ENCODE measurements at places on chromosomes 12 and 14.

DNA sequence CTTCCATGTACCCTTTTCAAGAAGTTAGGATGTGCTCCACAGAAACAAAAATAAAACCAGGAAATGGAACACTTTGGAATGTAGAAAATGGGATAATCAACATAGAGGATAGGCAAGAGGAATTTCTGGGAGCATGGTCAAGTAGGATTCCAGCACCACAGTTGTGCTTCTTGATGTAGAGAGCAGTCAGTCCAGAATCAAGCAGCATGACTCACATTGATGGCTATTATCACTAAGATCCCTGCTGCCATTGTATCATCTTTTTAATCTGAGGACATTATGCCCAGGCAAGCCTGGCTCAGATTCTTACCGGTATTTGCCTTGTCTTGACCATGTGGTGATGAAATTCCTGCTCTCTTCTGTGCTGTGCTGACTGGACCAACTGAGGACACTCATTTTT is 5.7 kb downstream of the ETFRF1 start:
- H3K27ac ChIP-seq: no peak overlapping the region
- no peak overlapping the region for H3K4me3 ChIP-seq
- no peaks in the 10 kb centered on the region for H3K27me3 ChIP-seq
- peaks cover 4% of the 10 kb centered on the region for H3K4me1 ChIP-seq
- no peak for DNase-seq
- peaks cover 10% of the 10 kb centered on the region for H3K36me3 ChIP-seq

GRCh38 chr14:70916799-70917198 is 9.5 kb downstream of the PCNX1 start:
- no peaks in the 10 kb centered on the region for H3K36me3 ChIP-seq
- H3K4me1 ChIP-seq: peaks cover 57% of the 10 kb centered on the region
- no peak overlapping the region for H3K27ac ChIP-seq
- DNase-seq: no peak

GRCh38 chr12:20126601-20127000 is 241.7 kb upstream of the PDE3A start:
- no peaks in the 10 kb centered on the region for H3K36me3 ChIP-seq
- H3K4me3 ChIP-seq: no peak overlapping the region
- DNase-seq: no peak
- H3K27ac ChIP-seq: no peak overlapping the region
- no peaks in the 10 kb centered on the region for H3K4me1 ChIP-seq
- no peaks in the 10 kb centered on the region for H3K27me3 ChIP-seq

DNA sequence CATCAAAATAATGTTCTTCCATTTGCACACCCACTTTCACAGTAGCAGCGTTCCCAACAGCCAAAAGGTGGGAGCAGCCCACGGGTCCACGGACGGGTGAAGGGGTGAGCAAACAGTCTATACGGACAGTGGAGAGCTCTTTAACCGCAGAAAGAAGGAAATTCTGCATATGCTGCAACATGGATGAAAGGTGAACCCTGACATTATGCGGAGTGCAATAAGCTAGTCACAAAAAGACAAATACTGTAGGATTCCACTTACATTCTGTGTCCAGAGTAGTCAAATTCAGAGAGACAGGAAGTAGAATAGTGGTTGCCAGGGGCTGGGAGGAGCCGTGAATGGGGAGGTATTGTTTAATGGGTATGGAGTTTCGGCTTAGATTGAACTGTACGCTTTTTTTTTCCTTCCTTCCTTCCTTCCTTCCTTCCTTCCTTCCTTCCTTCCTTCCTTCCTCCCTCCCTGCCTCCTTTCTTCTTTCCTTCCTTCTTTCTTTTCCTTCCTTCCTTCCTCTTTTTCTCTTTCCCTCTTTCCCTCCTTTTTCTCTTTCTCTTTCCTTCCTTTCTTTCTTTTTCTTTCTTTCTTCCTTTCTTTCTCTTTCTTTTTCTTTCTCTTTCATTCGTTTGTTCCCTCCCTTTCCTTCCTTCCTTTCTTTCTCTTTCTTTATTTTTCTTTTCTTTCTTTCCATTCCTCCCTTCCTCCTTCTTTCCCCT is 15.8 kb upstream of the ANKRD9 start:
- DNase-seq: peak; percentile 49
- H3K27ac ChIP-seq: peak overlapping the region; percentile 90
- H3K27me3 ChIP-seq: no peaks in the 10 kb centered on the region
- peak overlapping the region; percentile 44 for H3K4me3 ChIP-seq
- peaks cover 76% of the 10 kb centered on the region for H3K4me1 ChIP-seq
- no peaks in the 10 kb centered on the region for H3K36me3 ChIP-seq

DNA sequence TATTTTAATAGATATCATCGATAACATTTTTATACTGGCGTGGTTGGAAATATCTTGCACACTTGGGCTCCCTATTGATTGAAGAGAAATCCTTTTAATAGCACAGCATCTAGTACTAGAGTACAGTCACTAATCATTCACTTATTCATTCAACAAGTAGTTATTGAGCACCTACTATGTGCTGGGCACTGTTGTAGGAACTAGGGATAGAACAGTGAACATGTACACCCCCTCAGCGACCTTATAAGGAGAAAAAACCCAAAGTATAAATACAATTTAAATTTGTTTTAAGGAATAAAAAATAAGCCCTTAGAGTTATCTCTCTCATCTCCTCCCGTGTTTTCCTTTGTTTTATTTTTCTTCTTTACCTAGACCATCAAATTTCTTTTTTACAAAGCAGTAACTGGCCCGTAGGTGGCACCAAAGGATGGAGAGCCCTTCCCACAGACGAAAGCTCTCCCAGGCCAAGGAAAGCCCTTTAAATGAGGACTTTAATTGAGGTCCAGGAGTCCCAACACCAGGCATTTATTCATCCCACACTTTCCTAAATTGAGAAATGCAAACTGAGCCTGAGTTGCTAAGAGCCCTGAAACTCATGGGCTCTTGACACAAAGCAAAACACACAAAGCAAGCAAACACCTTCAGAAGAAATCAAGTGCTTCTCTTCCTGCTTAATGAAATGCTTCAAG is 29.0 kb downstream of the PEBP1 start:
- H3K4me1 ChIP-seq: no peaks in the 10 kb centered on the region
- no peak overlapping the region for H3K27ac ChIP-seq
- DNase-seq: no peak
- H3K4me3 ChIP-seq: no peak overlapping the region

- no peak for DNase-seq
- no peak overlapping the region for H3K27ac ChIP-seq
- no peak overlapping the region for H3K4me3 ChIP-seq
- no peaks in the 10 kb centered on the region for H3K27me3 ChIP-seq
Observed at GRCh38 chr12:43038991-43039390, 449.4 kb upstream of the PRICKLE1 start.

GRCh38 chr12:6970096-6970527 is 352 bp downstream of the PHB2 start:
- no peaks in the 10 kb centered on the region for H3K27me3 ChIP-seq
- DNase-seq: no peak
- peaks cover 31% of the 10 kb centered on the region for H3K4me1 ChIP-seq
- H3K27ac ChIP-seq: peak overlapping the region; percentile 91

GRCh38 chr12:2284857-2285256 is 232.1 kb downstream of the CACNA1C start:
- no peak overlapping the region for H3K4me3 ChIP-seq
- H3K27ac ChIP-seq: no peak overlapping the region
- H3K4me1 ChIP-seq: peaks cover 66% of the 10 kb centered on the region
- no peaks in the 10 kb centered on the region for H3K27me3 ChIP-seq

- H3K27me3 ChIP-seq: no peaks in the 10 kb centered on the region
- DNase-seq: no peak
- peaks cover 47% of the 10 kb centered on the region for H3K36me3 ChIP-seq
- H3K4me1 ChIP-seq: peaks cover 8% of the 10 kb centered on the region
- no peak overlapping the region for H3K4me3 ChIP-seq
Observed at GRCh38 chr12:123251403-123252076, 18.3 kb downstream of the MTRFR start.

- H3K27me3 ChIP-seq: peaks cover 8% of the 10 kb centered on the region
- H3K27ac ChIP-seq: peak overlapping the region; percentile 30
- H3K4me1 ChIP-seq: peaks cover 29% of the 10 kb centered on the region
- no peaks in the 10 kb centered on the region for H3K36me3 ChIP-seq
- peak; percentile 64 for DNase-seq
Observed at GRCh38 chr12:67647799-67648520, 585 bp upstream of the DYRK2 start.

DNA sequence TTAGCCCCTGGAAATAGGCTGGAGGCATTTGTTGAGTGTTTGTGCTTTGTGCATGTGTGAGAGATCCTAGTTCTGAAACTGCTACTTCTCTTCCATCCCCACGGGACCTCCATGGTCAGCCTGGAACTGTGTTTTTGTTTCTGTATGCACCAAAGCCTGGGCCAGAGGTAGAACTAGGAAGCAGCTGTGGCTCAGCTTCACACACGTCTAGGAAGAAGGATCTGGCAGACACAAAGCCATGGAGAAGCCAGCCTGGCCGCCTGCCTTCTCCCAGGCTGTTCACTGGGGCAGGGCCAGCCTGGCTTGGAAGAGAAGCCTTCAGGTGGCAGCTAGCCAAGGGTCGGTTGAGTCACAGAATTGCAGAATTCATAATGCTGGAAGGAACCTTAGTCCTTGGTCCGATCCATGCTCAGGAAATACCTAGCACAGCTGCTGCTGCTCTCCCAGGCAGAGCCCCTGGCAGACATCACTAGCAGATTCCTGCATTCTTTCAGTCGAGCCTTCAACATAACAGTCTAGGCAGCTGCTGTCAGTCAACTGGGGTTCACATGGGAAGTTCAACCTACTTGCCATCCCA is 27.0 kb downstream of the RIN3 start:
- peaks cover 5% of the 10 kb centered on the region for H3K36me3 ChIP-seq
- no peak overlapping the region for H3K4me3 ChIP-seq
- no peaks in the 10 kb centered on the region for H3K27me3 ChIP-seq
- H3K27ac ChIP-seq: peak overlapping the region; percentile 66

DNA sequence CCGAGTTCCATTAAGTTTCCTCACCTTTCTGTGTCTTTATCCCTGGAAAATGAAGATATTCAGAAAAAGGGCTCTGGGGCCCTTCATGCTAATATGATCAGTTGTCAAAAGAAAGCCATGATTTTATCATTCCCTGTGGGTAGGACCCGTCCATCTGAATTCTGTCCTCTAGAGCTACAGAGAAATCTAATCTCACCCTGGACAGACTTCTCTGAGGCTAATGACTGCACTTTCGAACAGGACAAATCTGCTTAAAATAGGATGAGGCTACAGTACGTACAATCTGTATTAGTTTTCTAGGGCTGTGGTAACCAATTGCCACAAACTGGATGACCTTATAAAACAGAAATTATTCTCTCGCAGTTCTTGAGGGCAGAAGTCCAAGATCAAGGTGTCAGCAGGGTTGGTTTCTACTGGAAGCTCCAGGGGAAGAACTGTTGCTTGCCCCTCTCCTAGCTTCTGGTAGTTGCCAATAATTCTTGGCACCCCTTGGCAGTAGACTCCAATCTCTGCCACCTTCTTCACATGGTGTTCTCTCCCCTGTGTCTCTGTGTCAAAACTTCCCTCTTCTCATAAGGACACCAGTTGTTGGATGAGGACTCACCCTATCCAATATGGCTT is 1.3 kb downstream of the AK7 start:
- no peaks in the 10 kb centered on the region for H3K36me3 ChIP-seq
- no peak overlapping the region for H3K4me3 ChIP-seq
- H3K27ac ChIP-seq: no peak overlapping the region
- H3K4me1 ChIP-seq: peaks cover 19% of the 10 kb centered on the region

GRCh38 chr12:93813972-93814821 is 137.0 kb downstream of the CRADD start:
- no peak overlapping the region for H3K27ac ChIP-seq
- H3K27me3 ChIP-seq: no peaks in the 10 kb centered on the region
- H3K4me1 ChIP-seq: no peaks in the 10 kb centered on the region
- peak; percentile 12 for DNase-seq
- H3K36me3 ChIP-seq: no peaks in the 10 kb centered on the region

GRCh38 chr14:49858383-49858782 is 5.8 kb upstream of the NEMF start:
- peaks cover 35% of the 10 kb centered on the region for H3K4me1 ChIP-seq
- no peaks in the 10 kb centered on the region for H3K36me3 ChIP-seq
- H3K27me3 ChIP-seq: no peaks in the 10 kb centered on the region

DNA sequence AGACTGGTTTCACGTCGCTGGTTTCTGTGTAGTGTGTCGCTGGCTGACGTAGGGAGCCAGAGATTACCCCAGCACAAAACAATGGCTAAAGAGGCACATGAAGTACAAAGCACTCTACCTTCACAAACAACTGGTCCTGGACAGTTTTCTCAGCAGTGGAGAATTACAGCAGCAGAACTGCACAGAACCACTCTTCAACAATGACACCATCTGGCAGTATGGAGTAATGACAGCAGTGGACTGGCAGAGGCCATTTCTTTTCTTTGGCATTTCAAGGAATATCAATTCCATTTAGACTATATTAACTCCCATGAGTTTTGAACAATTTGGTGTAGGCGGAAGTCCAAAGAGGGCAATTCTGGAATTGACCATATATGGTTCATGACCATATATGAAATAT is 1074.1 kb downstream of the AACS start:
- no peak overlapping the region for H3K27ac ChIP-seq
- no peak overlapping the region for H3K4me3 ChIP-seq
- no peak for DNase-seq

DNA sequence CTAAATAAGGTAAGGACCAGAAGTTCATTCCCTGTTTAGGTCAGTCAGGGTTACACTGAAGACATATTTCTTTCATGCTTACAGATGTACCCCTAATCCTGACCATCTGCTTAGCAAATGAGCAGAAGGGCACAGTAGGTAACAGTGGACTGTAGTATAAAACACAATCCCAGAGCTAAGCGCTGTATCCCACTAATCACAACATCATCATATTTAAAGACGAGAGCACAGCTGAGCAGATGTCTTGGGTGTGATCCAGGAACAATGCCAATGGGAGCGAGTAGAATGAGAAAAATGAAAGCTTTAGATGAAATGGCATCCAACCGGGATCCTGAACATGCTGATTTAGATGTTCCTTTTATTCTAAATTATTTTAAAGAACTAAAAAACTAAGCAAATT is 213.4 kb downstream of the CCER1 start:
- DNase-seq: no peak
- no peaks in the 10 kb centered on the region for H3K4me1 ChIP-seq
- H3K27ac ChIP-seq: no peak overlapping the region

- no peaks in the 10 kb centered on the region for H3K4me1 ChIP-seq
- no peak for DNase-seq
- no peak overlapping the region for H3K27ac ChIP-seq
- H3K36me3 ChIP-seq: no peaks in the 10 kb centered on the region
- no peak overlapping the region for H3K4me3 ChIP-seq
- H3K27me3 ChIP-seq: no peaks in the 10 kb centered on the region
Observed at GRCh38 chr12:44459569-44459968, 416.5 kb downstream of the NELL2 start.

DNA sequence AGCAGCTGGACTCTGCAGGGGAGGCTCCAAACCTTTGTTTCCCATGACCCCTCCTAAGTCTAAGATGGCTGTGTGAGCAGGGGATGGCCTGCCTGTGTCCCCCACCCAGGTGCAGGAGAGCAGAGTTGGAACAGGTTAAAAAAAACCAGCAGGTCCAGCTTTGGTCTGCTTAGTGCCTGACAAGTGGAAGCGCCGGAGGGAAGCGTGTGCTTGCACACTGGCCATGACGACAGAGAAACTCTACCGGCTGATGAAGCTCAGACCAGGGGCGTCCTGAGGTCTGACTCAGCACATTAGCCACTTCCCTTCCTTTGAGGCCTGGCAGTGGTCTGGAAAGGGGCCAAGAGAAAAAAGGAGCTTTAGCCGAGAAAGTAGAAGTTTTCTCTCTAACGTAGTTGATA is 280.1 kb downstream of the VRK1 start:
- H3K4me1 ChIP-seq: peaks cover 28% of the 10 kb centered on the region
- peaks cover 13% of the 10 kb centered on the region for H3K27me3 ChIP-seq
